ENCODE measurements at places on chromosomes 7 and 10. TPM values are rescaled to one million over a fixed set of nuclear protein-coding genes. Genes with fewer than 3 reads are reported as not detected.

The CFAP46 gene
- total RNA-seq = 0.29 TPM

The BMPER gene
- total RNA-seq = 9.7 TPM

The ZNF485 gene
- 4.7 TPM for total RNA-seq

The PON3 gene
- total RNA-seq = 0.88 TPM

The SP4 gene
- total RNA-seq = 5.1 TPM

The FGFBP3 gene
- 1.2 TPM for total RNA-seq

The SEC61A2 gene
- 13.8 TPM for total RNA-seq

The AFAP1L2 gene
- not detected for total RNA-seq

The DYNC1I1 gene
- total RNA-seq = 2.2 TPM

The NEBL gene
- under 0.01 TPM for total RNA-seq

The COL13A1 gene
- 1.8 TPM for total RNA-seq

The OR2A1 gene
- 0.36 TPM for total RNA-seq

The DNAH11 gene
- under 0.01 TPM for total RNA-seq

The TAS2R60 gene
- not detected for total RNA-seq

The AGR2 gene
- total RNA-seq = not detected

The GPR158 gene
- total RNA-seq = under 0.01 TPM
